ENCODE measurements at places on chromosomes 3 and 15. TPM values are rescaled to one million over a fixed set of nuclear protein-coding genes. Genes with fewer than 3 reads are reported as not detected.

GRCh38 chr3:42430781-42431532, 20.5 kb upstream of the LYZL4 start:
- DNase-seq = no peak

Gene GOLGA8F
- total RNA-seq = not detected

Gene CAV3
- total RNA-seq = not detected

DNA sequence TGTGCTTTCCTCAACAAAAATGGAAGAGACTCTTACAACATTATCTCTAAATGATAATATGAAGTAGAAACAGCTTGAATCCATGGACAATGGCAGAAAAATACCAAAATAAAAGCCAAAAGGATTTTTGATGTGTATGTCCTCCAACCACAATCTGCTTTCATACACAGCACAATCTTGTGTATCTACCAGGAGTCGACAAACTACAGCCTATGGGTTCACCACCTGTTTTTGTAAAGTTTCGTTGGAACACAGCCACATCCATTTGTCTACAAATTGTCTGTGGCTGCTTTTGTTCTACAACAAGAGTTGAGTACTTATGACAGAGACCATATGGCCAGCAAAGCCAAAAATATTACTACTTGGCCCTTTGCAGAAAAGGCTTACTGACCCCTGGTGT, 88.7 kb upstream of the UBE2E2 start:
- DNase-seq = no peak

DNA sequence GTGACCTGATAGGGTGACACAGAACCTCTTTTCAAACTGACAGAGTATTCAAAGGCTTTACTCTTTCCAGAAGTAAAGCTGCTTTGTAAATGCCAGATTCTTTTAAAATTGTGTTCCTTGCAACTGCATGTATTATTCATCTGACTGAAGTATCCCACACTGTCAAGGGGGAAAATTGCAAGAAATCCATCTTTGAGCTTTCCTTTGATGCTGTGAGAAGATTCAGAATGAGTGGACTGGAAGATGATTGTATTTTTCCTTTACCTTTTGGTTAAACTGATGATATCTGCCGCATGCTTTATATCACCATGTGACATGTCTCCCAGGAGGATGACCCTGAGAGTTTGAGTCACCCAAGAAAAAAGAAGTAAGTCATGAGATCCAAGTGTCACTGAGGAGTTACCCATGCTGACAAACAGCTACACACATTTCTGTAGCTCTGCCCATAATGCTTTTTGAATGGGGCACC, 250.8 kb upstream of the CBLB start:
- no peak for DNase-seq

DNA sequence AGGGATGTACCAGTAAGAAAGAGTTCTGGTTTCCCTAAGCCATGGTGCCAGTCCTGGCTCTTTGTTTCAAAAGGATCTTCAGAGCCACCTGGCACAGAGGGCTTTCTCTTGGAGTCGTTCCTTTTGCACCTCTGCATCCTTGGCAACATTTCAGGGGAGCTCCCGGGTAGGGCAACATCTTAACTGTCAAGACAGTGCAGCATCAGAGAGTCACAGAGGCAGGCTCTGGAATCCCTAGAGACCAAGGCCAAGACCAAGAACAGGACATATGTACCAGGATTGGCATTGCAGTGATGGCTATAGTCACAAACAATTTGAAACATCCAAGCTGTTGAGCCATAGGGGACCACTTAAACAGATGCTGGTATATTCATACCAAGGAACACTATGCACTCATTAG, 129.4 kb upstream of the ADPGK start:
- no peak for DNase-seq

GRCh38 chr3:183583331-183584245, 28.1 kb upstream of the KLHL6 start:
- DNase-seq = no peak

Gene TMCO5A
- total RNA-seq = not detected

Gene GJD2
- not detected for total RNA-seq

DNA sequence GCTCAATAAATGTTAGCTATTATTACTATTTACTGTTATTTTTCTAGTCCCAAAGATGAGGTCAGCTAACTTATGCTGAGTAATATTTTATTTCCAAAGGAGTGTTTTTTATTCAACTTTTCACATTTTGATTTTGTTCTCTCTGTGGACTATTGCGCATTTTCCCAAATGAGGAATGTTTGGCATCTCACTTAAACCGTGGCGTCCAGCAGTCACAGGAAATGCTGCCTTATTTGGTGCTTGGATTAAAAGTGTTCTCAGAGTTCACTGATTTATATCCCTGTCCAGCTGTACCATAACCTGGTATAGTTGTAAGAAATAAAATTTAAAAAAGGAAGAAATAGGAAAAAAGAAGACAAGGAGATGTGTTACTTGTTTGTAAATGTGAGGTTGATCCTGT, 166.8 kb downstream of the THSD4 start:
- DNase-seq = no peak

GRCh38 chr15:76588811-76589747, 252.5 kb downstream of the ISL2 start:
- no peak for DNase-seq

- DNase-seq = no peak
Observed at GRCh38 chr15:29039466-29040369, 153.9 kb downstream of the APBA2 start.

Gene CCDC39
- 0.16 TPM for total RNA-seq

DNA sequence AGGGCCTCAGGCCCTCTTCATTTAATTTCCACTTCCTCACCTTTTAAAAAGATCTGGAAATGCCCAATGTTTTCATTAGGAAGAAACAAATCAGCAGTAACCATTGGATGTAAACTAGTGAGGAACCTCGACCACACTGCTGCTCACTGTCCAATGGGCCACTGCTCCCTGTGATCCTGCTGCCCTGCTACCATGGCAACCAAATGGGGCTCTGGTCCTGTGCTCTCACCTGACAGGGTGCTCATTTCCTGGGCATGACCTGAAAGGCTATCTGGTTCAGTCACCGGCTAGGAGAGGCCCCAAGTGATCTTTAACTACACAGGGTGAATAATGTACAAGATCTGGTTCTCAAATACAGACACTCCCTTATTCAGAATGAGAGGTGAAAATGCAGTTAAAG, 54.6 kb downstream of the ARHGEF3 start:
- no peak for DNase-seq

- DNase-seq = no peak
Observed at GRCh38 chr15:62164396-62165103, 535 bp downstream of the C2CD4B start.

GRCh38 chr15:29616512-29616911, 205.8 kb downstream of the TJP1 start:
- no peak for DNase-seq

Gene SCAMP5
- total RNA-seq = 1.9 TPM

DNA sequence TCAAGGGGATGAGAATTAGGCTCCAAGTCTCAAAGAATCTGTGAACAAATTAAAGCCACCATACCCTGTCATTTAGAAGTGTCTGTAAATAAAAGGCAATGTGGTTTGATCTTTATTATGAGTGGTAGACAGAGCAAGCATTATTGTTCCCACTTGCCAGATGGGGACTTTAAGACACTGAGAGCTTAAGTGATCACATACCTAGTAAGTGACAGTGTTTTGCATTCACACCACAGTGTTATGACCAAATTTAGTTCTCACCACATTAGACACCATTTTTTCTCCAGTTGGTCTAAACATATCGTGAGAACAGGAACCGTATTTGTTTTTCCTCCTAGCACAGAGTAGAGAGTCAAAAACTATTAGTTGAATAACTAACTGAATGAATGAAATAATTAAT, 13.2 kb upstream of the ZBED2 start:
- no peak for DNase-seq

GRCh38 chr15:76711351-76711827, 193.8 kb downstream of the SCAPER start:
- no peak for DNase-seq

DNA sequence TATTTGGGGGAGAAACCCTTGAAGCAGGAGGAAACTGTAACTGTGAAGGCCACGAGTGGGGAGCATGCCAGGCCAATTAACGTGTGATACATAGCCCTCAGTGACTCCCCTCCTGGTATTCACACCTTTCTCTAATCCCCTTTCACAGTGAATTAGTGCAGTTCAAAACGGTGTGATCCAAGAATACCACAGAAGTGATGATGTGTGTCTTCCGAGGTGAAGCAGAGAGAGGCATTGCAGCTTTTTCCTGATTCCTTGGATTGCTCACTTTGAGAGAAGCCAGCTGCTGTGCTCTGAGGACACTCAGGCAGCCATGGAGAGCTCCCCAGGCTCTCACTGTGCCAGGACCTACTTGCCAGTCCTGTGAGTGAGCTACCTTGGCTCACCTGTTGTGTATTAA, 17.3 kb downstream of the NIPA2 start:
- no peak for DNase-seq

Gene CELF6
- total RNA-seq = 2.1 TPM

- no peak for DNase-seq
Observed at GRCh38 chr3:150335631-150336030, 72.5 kb upstream of the TSC22D2 start.

Gene EPB42
- not detected for total RNA-seq

DNA sequence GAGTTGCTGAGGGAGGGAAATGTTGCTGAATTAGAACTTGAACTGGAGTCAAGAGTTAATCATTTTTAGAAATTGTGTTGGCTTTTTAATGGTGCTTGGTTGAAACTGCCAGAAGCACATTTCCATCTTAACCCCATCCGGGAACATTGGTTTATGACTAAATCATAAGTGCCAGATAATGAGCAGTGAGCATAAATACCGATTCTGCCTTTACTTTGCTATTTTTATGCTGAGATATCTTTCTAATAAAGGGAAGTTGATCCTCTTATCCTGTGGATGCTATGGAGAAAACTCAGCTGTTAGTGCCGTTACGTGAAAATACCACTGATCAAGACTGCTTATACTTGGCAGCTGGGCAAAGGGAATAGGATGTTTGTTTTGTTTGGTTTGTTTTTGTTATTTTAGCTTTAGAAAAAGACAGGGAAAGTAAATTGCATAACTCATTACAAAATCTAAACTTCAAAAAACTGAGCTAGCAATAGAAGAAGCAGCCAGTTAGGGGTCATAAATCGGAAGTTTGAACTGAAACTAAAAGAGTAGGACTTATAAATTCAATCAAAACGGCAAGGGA, 813.1 kb downstream of the NAALADL2 start:
- DNase-seq = no peak

GRCh38 chr3:195856410-195857084, 44.8 kb upstream of the MUC4 start:
- DNase-seq = no peak

- no peak for DNase-seq
Observed at GRCh38 chr3:32994045-32994444, 42.6 kb downstream of the CCR4 start.

Gene TJP1
- 92.0 TPM for total RNA-seq

Gene AMIGO3
- 0.82 TPM for total RNA-seq

GRCh38 chr3:177195242-177195991, 1.9 kb downstream of the TBL1XR1 start:
- no peak for DNase-seq

GRCh38 chr3:100277255-100277800, 16.5 kb downstream of the TBC1D23 start:
- no peak for DNase-seq

DNA sequence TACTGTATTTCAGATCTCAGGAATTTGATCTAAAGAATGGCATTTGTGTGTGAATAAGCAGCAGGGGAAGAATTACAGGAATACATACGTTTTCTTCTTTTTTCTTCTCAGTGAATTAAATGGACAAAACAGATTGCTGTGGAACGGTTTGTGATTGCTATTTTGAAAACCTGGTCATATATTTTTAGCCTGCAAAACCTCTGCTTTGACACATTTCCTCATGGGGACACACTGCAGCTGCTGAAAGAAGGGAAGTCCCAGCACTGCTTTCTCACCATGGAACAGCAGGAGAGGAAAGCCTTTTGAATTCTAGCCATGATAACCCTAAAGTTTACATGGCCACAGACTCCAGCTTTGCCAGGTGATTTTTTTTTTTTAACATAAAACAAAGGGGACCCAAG, 315.0 kb downstream of the OXSM start:
- DNase-seq = no peak

GRCh38 chr15:72961346-72961745, 90.9 kb upstream of the NEO1 start:
- no peak for DNase-seq

DNA sequence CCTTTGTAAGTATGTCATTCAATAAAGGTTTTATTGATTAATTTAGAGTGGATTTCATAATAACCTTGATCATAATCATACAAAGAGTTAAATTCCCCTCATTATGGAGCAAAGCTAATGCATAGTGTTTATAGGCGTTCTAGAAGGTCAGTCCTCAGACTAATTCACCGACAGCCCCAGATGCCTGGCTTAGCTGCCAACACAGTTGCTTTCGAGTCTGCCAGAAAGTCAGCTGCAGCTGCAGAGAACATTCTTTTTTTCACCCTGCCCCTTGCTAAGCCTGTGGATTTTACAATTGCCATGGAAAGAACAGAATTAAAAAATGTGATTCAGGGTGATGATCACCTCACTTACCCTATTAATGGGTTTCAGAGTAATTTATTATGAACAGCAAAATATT, 21.2 kb downstream of the CADM2 start:
- DNase-seq = no peak

GRCh38 chr15:70035719-70036077, 62.0 kb downstream of the TLE3 start:
- peak; percentile 54 for DNase-seq

Gene GNAT1
- not detected for total RNA-seq

Gene WNT7A
- not detected for total RNA-seq

- DNase-seq = no peak
Observed at GRCh38 chr15:95292785-95293450, 1037.6 kb upstream of the NR2F2 start.

Gene CGNL1
- 7.2 TPM for total RNA-seq

DNA sequence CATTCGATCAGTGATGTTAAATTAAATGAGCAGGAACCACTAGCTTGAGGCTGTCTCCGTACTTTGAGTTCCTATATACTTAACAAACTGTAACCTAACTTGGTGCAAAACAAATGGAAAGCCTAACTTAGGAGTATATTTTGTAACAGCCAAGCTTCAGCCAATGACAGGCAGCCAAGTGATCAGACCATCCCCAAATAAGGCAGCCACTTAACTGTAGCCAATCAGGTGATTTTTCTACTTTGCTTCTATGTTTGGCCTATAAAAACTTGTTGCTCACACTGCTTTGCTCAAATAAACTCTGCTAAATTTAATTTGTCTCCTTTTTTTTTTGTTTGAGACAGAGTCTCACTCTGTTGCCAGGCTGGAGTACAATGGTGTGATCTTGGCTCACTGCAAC, 19.3 kb upstream of the ZNF770 start:
- no peak for DNase-seq

Gene IL17RD
- 16.8 TPM for total RNA-seq

GRCh38 chr3:25558121-25558520, 106.6 kb downstream of the TOP2B start:
- no peak for DNase-seq

- DNase-seq = no peak
Observed at GRCh38 chr15:27928386-27928785, 170.7 kb downstream of the OCA2 start.

- DNase-seq = no peak
Observed at GRCh38 chr3:12501360-12502020, 17.2 kb downstream of the TSEN2 start.

Measured in sigmoid colon (tissue), 7 donors.